Heart right ventricle (tissue), 16 donors: ENCODE measurements at places on chromosomes 1 and 21. TPM values are rescaled to one million over a fixed set of nuclear protein-coding genes. Genes with fewer than 3 reads are reported as not detected.

GRCh38 chr1:32005522-32005921 is 8.1 kb upstream of the KHDRBS1 start:
- no peak for DNase-seq

DNA sequence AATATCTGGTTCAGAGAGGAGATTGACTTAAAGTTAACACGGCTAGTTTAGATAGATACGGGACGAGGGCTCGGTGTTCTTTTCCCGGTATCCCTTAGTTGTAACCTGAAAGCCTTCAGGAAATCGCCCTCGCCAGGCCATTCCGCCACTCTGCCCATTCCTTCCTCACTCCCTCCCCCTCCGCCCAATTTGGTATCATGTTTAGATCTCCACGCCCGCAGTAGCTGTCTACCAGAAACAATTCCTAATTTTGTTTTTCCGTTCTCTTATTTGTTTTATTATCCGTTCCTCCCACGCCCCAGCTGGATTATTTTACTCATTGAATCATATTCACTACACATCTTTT is 685 bp upstream of the VAMP4 start:
- DNase-seq, result peak; percentile 51

GRCh38 chr1:187313115-187313514 is 484.4 kb downstream of the PLA2G4A start:
- no peak for DNase-seq

- DNase-seq, result no peak
These were observed 615.9 kb downstream of the PTPRU start for GRCh38 chr1:29852248-29852647.

DNA sequence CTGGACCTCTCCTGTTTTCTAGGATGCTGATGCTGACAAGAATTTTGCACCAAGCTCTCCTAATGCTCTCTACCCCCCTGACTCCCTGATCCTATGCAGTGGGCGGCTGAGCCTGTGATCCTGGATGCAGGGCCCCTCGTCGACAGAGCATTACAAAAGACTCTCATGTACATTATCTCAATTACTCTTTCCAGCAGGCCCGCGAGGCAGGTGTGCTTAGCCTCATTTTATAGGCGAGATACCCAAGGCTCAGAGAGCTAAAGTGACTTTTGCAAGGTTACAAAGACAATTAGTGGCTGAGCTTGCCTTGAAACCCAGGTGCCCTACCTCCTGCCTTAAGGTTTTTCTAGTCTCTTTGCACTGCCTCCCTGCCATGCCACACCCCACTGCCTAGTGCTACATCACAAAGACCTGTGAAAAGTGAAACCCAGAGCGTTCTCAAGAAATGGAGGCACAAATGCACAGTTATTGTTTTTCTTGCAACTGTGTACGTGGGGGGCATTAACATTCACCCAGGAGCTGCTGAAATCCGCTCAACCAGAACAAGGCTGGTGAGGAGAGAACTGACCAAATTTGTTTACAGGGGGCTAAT is 10.0 kb upstream of the C8A start:
- DNase-seq, result no peak

DNA sequence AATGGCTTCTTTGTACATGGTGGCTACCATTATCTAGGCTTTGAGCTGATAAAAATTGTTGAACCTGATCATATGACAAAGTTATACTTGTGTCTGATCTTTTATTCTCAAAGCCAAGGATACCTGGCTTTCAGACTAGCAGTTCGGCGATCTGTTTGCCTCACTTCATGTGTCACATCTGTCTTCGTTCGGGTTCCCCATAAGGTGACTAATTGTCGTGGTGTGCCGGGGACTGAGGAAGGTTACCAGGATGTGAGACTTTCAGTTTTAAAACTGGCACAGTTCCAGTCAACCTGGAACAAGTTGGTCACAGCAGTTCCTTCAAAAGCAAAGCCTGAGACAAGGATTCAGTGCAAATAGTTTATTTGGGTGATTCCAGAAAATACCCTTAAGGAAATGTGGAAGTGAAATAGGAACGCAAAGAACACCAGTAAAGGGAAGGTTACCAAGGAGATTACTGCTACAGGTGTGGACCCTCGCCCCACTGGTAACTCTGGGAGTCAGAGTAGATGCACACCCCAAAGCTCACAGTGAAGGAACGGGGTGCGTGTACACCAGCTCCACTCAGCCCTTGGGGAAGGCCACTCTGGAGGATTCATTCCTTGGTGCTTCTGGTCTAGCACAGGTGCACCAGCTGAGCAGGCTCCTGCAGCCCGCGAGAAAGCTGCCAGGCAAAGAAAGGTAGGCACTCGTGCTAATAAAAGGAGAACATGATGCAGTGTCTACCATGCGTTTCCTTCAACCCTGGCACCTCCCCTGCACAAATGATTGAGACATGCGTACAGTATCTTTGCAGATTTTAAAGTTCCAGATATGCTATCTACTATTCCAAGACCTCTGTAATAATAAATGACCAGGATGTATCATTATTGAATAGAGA is 69.0 kb downstream of the VWA5B1 start:
- no peak for DNase-seq

- DNase-seq, result peak; percentile 74
These were observed 75.4 kb downstream of the MRPL37 start for GRCh38 chr1:54275349-54275748.

DNA sequence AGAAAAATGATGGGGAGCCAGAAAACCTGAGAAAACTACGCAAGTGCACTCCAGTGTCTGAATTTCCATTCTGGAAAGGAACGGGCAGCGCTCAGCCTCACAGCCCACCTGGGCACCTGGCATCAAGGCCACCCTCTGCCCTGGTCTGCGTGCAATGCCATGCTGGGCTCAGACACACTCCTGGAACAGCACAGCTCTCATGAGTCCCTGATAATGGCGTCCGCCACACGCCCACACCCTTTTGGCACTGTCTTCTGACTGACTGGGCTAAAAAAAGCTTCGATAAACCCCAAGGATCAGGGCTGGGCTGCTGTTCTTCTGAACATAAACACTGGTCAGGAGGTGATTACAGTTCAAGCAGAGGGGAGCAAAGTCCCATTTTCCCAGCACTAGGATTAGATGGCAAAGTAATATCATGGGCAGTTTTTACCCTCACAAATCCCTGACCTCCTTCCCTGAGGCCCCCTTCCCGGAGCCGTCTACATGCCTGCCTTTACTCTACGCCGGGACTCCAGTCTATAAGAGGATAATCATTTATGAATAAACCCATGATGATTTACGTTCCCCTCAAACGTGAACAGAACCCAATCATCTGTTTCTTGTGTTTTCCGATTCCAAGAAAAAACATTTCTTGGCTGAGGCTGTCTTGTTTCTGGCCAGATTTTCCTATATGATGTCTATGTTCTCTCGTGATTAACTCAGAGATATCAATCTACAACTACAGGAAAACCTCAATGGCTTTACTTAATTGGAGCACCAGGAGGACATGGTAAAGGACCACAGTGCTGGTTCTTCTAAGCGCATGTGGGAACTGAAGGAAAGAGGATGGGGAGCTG is 22.6 kb downstream of the RCAN1 start:
- peak; percentile 58 for DNase-seq

GRCh38 chr1:167301355-167301754 is 80.7 kb downstream of the POU2F1 start:
- DNase-seq, result no peak

DNA sequence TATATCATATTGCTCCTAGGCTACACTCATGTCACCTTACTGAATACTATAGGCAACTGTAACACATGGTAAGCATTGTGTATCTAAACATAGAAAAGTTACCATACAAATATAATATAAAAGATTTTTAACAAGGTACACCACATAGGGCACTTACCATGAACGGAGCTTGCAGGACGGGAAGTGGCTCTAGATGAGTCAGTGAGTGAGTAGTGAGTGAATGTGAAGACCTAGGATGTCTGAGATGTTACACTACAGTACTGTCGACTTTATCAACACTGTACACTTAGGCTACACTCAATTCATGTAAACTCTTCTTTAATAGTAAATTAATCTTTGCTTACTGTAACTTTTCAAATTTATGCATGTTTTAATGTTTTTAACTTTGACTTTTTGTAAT is 81.0 kb upstream of the PLD5 start:
- no peak for DNase-seq

GRCh38 chr1:32014199-32014947 is 705 bp downstream of the KHDRBS1 start:
- DNase-seq, result peak; percentile 53

- DNase-seq, result no peak
These were observed 873 bp upstream of the PI4KB start for GRCh38 chr1:151327903-151328674.

- DNase-seq, result no peak
These were observed 8.2 kb upstream of the TNFRSF25 start for GRCh38 chr1:6473974-6474814.

DNA sequence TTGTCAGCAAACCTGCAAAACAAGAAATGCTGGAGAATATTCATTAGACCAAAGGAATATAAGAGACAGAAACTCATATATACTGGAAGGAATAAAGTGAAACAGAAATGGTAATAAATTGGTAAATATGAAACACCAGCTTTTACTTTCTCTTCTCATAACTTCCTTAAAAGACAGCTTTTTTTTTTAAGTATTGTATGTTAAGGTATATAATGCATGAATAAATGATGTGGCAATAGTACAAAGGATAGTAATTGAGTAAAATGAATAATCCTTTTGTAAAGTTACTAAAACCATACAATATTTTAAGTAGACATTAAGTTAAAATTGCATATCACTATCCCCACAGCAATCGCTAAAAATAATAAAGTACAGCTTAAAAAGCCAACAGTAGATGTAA is 64.8 kb downstream of the TRIM33 start:
- no peak for DNase-seq

GRCh38 chr1:209095627-209096595 is 487.6 kb upstream of the CAMK1G start:
- no peak for DNase-seq

- no peak for DNase-seq
These were observed 108.4 kb downstream of the GREM2 start for GRCh38 chr1:240503558-240503957.

- peak; percentile 64 for DNase-seq
These were observed at the start of gene COL6A2 for GRCh38 chr21:46097336-46098293. Gene COL6A2 (plus strand): TSS chr21:46098112.

DNA sequence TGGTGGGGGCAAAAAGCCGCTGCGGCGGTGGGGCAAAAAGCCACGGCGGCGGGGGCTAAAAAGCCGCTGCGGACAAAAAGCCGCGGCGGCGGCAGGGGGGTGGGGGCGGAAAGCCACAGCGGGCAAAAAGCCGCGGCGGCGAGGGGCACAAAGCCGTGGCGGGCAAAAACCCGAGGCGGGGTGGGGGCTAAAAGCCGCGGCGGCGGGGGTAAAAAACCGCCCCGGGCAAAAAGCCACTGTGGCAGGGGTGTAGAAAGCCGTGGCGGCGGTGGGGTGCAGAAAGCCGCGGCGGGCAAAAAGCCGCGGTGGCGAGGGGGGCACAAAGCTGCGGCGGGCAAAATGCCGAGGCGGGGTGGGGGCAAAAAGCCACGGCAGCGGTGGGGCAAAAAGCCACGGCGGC is 3901.8 kb downstream of the SRGAP2C start:
- no peak for DNase-seq

DNA sequence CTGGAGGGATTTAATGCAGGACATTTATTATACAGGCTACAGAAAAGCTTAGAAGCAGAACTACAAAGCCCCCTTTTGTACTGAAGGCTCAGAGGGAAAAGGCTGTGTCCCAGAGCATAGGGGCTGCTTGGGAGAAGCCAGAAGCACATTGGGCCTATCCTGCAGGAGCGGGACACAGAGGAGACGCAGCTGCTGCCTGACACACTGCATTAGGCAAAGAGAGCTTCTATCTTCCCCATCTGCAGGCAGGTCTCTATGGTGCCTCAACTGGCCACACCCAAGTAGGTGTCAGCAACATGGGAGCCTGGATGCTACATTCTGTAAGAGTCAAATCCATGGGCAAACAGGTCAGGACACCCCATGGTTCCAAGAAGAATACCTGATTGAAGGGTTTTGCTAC is 595.9 kb downstream of the AJAP1 start:
- DNase-seq, result no peak

DNA sequence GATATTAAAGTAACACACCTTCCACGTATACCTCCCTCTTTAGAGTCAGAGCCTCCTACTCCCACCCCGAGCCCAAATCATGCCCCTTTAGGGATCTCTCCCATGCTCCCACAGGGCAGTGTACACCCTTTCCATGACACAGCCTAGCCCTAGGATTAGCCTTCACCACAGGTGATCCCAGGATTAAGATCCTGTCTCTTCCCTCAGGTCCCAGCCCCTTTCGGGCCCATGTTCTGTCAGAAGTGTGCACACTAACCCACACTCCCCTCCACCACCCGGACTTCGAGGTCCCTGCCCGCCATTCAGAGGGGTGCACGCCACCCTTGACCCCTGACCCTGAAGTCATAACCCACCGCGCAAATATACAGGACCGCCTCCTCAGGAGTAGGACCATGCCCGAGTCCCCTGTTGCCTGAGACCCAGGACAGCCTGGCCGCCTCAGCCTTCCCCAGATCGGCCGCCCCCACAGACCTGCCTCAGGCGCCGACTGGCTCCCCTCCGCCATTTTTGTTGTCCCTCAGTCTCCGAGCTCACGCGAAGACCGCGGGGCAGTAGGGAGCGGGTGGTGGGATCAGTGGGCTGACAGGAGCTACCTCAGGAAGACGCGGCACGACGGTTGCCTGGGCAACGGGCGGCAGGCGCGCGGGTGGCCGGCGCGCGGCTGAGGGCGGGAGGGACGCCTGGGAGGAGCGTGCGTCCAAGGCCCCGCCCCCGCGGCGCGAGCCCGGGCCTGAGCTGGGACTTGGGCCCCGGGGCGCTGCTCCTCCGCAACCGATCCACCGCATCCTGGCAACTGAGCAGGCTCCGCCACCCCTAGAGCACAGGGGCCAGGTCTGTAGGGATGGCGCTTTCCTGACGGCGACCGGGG is at the start of gene AGBL4:
AGBL4 (minus strand) TSS at position 663 of the 868 bp plus-strand sequence.
- peak; percentile 9 for DNase-seq

- no peak for DNase-seq
These were observed 349.1 kb downstream of the SETD4 start for GRCh38 chr21:35711213-35711612.

Gene SRGAP2B
- total RNA-seq, result 9.9 TPM

Gene EFNA3
- total RNA-seq, result 1.9 TPM

Gene SUSD4
- 2.3 TPM for total RNA-seq

Gene CNST
- total RNA-seq, result 16.0 TPM

Gene RCSD1
- 35.8 TPM for total RNA-seq

Gene KRTAP10-10
- total RNA-seq, result not detected

Gene PTPN22
- 0.21 TPM for total RNA-seq

Gene ERO1B
- 6.4 TPM for total RNA-seq

Gene SMIM1
- total RNA-seq, result 7.5 TPM

Gene AMY1C
- total RNA-seq, result not detected

Gene SERINC2
- 0.95 TPM for total RNA-seq

Gene ANGPTL7
- 2.3 TPM for total RNA-seq
